ENCODE measurements at places on chromosomes 5 and 9.

DNA sequence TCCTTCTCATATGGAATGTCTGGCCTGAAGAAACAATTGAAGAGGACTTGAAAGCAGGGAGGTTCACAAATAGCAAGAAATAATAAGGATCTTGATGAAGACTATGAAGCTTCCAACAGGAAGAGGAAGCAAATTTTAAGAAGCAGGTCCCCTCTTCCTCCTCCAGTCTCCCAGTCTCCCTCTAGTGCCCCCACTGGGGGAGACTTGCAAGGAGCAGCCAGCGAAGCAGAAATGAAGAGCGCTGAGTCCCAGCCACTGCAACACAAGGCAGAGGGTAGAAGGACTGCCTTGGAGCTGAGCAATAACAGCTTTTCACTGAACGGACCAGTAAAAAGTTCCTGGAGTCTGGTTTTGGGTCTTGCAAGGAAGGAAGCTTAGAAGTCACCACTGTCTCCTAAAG, 32.6 kb upstream of the ACO1 start:
- DNase-seq = peak; percentile 64

DNA sequence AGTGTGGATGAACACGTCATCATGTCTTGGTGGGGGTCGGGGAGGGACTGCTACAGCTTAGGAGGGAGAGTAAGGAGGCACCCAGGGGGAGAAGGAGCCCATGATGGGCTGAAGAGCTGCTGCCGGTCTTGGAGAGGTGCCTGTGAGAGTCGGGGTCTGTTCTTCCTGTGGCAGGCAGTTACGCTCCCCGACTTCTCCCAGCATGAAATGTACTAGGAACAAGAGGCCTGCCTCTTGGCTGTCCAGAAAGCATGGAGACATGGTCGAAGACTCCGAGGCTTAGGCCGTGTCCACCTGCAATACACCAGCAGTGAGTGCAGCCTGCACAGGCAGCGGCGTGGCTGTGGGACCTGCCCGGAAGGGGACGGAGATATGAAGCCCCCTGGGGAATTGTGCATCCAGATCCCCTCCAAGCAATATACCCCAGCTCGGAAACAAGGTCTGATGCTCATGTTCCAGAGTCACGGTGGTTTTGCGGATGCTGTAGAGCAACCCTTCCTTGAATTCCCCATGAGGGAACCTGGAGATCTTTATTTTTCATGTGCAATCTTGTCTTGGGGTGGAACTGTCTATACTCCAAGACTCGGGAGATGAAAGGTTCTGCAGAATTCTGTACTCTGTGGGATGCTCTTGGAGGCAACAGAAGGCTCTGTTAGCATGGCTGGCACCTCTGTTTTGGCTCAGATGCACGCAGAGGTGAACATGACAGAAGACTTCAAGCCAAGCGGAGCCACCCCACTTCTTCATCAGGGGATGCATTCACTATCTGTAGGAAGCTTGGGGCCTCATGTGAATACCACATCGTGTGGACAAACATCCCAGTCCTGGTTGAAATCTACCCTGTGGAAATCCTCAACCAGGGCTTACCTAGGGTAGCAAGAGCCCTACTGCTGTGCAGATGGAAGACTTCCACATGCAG, 374.9 kb upstream of the IRX4 start:
- DNase-seq = no peak

DNA sequence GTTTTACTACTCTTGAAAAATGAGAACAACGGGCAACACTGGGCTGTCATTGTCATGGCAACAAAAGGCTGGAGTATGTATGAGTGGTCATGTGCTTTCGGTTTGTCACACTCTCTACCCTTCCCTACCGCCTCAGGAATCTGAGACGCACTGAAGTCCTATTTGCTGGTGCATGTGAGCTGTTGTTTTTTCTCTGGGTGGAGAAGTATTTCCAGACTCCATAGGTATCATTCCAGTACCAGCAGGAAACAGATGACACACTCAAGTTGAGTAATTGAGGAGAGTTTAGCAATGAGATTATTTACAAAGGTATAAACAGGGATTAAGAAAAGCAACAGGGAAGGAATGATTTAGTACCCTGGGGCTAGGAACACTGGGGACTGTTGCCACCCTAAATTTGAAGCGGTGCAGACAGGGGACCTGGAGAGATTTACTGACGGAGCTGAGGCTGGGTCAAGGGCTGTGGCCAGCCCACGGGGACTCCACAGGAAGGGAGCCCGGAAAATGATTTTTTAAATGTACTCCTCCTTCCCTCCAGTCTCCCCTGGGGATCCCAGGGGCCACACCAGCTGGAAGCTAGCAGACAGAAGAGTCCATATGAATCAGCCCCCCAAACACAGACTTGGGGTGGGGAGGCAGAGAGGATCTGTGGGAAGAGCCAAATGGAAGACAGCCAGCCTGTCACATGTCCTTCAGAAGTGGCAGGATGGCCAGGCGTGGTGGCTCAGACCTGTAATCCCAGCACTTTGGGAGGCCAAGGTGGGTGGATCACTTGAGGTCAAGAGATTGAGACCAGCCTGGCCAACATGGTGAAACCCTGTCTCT, 13.2 kb upstream of the ZBTB43 start:
- DNase-seq = no peak

DNA sequence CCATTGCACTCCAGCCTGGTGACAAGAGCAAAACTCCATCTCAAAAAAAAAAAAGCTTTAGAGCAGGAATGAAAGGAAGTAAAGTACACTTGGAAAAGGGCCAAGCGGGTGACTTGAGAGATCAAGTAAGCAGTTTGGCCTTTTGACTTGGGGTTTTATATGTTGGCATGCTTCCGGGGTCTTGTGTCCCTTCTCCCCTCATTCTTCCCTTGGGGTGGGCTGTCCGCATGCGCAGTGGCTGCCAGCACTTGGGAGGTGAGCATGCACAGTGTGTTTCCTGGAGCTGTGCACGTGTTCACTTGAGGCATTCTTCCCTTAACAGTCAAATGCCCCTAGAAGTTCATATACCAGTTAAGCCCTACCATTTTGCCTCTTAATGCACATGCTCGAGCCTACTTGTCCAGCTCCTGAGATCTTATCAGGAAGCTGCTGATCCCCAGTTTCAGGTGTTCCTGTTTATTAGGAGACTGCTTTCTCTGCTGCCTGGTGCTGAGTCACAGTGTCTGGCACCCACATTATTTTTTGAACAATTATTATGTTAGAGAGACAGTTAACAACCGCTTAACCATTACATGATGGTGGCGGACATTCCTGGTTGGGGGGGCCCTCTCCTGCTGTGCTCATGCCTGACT, 32.6 kb upstream of the PRRC2B start:
- peak; percentile 80 for DNase-seq

GRCh38 chr9:79980432-79980831, 408.7 kb downstream of the TLE4 start:
- DNase-seq = no peak

GRCh38 chr9:111375062-111375461, 45.0 kb upstream of the OR2K2 start:
- no peak for DNase-seq

DNA sequence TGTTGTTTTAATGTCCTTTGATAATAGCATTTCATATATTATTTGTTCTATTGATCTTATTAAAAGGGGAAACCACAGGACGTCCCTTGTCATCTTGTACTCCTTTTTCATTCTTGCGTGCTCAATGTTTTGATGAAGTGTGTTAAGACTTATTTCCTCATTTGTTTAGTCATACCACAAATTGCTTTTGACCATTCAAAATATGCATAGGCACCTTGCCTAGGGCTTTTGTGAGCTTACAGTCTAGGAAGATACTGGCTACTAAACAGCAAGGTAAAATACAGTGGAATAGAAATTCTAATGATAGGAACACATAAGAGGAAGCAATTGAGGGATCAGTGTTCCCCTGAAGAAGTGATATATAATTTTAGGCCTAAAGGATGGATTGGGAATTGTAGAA, 190.3 kb downstream of the WDR70 start:
- DNase-seq = peak; percentile 15

DNA sequence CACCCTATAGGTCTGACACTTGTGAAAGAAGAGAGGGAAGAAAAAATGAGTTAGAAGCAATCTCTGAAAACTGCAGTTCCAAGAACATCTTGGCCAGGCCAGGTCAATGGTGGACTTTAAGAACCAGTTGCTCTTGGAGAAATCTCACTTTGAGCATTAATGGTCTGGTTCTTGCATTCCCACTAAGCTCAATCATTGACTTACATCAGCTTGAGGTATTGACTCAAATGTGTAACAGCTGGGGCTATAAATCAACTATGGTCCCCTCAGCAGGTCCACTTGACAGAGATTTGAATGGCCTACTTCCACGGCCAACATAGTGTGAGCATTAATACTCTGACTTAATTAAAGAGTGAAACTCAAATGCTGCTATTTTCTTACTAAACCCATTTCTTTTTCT, 357.8 kb upstream of the RGMB start:
- DNase-seq = no peak

GRCh38 chr5:126675338-126675737, 74.6 kb downstream of the PHAX start:
- DNase-seq = no peak

Measured in hematopoietic multipotent progenitor cell treated with erythropoietin and hydrocortisone succinate and interleukin-3 and kit ligand, for 4 days (in vitro differentiated cells).